ENCODE measurements at places on chromosomes 16 and 17.

DNA sequence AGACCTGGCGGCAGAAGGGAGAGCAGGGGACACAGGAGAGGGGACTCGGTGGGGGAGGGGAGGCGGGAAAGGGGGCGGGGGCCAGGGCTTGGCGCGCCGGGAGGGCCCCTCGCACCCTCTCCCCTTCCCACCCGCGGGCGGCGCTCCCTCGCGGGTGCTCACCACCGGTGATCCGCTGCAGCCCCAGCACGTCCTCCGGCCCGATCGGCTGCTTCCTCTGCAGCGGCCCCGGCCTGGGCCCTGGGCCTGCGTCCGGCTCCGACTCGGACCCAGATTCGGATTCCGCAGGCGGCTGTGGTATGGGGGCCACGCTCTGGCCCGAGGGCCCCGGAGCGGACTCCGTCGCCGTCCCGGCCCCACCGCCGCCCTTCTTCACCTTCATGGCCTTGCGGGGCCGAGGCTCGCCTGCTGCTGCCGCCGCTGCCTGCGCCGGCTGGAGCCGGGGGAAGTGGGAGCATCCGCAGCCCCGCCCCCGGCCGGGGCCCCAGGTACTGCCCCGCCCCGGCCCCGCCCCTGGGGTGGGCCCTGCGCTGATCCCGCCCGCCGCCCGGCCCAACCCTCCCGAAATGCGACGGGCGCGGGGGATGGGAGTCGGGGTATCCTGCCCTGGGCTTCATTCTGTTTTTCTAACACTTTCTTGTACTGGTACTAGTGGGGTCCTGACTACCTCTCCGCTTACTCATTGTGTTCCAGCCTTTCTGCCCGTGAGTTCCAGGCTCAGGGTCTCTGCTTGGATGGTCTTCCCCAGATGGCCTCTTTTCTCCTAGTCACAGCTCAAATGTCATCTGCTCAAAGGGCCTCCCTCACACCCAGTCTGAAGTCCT, at the start of gene UNC119:
UNC119 (minus strand) TSS at position 449 of the 824 bp plus-strand sequence; CDS start at position 382, 67 bp downstream.
- peak; percentile 94 for DNase-seq

GRCh38 chr17:78624324-78625151, 47.3 kb upstream of the DNAH17 start:
- DNase-seq = no peak

DNA sequence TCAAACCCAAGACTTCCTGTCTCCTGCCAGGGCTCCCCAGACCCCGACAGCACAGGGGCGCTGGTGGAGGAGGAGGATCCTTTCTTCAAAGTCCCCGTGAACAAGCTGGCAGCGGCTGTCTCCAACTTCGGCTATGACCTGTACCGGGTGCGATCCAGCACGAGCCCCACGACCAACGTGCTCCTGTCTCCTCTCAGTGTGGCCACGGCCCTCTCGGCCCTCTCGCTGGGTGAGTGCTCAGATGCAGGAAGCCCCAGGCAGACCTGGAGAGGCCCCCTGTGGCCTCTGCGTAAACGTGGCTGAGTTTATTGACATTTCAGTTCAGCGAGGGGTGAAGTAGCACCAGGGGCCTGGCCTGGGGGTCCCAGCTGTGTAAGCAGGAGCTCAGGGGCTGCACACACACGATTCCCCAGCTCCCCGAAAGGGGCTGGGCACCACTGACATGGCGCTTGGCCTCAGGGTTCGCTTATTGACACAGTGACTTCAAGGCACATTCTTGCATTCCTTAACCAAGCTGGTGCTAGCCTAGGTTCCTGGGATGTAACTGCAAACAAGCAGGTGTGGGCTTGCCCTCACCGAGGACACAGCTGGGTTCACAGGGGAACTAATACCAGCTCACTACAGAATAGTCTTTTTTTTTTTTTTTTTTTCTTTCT, 8.1 kb downstream of the SERPINF1 start:
- DNase-seq = no peak

- no peak for DNase-seq
These were observed 498 bp upstream of the CLEC10A start for GRCh38 chr17:7080456-7081041.

GRCh38 chr17:35460354-35460851, 11.8 kb upstream of the SLFN13 start:
- peak; percentile 89 for DNase-seq

DNA sequence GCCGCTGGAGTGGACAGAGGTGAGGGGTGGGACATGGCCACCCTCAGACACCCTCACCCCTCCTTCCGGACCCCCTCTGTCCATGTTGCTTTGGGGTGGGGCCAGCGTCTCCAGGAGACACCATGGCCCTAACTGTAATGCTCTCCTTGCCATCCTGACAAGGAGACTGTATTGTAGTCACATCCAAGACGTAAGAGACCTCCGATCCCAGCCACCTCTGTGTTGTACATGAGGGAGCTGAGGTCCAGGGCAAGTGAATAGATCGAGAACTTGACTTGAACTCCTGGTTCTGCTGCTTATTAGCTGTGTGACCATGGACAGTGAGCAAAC, 30.2 kb downstream of the POLR3E start:
- no peak for DNase-seq

- no peak for DNase-seq
These were observed 1.3 kb upstream of the SUZ12 start for GRCh38 chr17:31935512-31935911.

DNA sequence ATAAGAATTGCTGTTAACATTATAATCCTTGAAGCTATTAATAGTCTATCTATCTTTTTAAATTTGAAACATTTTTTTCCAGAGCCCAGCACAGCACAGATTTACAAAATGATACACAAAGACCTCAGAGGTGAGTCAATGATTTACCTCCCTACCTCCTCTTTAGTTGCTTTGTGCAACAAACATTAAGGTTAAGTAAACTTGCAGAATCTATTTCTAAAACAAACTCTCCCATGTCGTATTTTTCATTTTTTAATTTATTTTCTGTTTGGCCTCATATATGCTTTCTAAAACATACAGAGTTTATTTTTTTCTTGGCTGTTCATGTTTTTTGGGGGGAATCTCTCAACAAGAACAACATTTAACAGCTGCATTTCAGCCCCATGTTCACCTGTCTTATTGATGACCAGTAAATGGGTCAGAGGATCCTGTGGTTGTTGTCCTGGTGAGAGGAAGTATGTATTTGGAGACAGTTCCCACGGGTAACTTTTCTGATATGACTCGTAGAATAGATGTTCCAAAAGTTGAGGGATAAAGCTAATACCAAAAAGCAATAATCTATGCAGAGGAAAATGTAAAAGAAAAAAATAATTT, 42.6 kb downstream of the ABCA9 start:
- DNase-seq = no peak

DNA sequence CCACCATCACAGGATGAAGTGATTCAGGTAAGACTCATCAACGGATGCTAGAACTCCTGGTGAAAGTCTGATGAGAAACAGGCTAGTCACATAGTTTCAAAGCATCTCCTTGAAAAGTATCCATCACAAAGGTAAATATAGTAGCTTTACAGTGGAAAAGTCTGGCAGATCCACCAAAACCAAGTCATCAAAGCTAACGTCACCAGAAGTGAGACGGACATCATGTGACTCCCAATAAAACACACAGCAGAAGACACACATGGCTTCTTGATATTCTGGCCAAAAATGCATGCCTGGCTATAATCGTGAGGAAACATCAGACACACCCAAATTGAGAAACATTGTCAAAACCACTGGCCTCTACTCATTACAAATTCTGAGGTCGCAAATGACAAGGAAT, 17.9 kb upstream of the TRPV3 start:
- no peak for DNase-seq

GRCh38 chr16:11309895-11310633, 28.9 kb upstream of the PRM1 start:
- peak; percentile 55 for DNase-seq
